ENCODE measurements at places on chromosomes 5 and 9. TPM values are rescaled to one million over a fixed set of nuclear protein-coding genes. Genes with fewer than 3 reads are reported as not detected.
A peak's percentile ranks its signal among the peaks of the same experiment; 100 is the strongest.

Gene VLDLR
- polyA plus RNA-seq = 1.8 TPM

Gene ZFP2
- 2.5 TPM for polyA plus RNA-seq

Gene C6
- polyA plus RNA-seq = 0.73 TPM

Gene TMEM252
- not detected for polyA plus RNA-seq

Gene SHC3
- polyA plus RNA-seq = 0.16 TPM

Gene IL9
- polyA plus RNA-seq = 2.7 TPM

GRCh38 chr5:113281194-113281593 is 153.6 kb downstream of the TSSK1B start:
- H3K27me3 ChIP-seq = no peaks in the 10 kb centered on the region
- H3K4me1 ChIP-seq = no peaks in the 10 kb centered on the region
- H3K27ac ChIP-seq = no peak overlapping the region
- H3K4me3 ChIP-seq = no peak overlapping the region
- no peak for DNase-seq

DNA sequence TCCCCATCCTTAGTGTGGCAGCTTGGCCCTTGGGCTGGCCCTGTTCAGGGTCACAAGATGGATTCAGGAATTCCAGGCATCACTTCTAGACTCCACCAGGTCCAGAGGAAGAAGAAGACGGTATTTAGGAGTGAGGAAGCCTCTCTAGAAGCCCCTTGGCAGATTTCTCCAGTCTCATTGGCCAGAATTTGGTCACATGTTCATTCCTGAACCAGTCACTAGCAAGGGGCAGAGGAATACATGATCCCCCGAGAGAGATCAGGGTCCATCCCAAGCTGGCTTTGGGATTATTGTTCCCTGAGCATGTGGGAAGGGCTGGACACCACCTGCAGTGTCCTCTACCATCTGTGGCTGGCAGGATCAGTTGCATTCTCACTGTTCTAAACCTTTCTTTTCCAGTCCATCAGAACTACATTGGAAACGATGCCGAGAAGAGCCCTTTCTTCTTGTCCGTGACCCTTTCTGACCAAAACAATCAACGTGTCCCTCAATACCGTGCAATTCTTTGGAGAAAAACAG is 48.5 kb downstream of the GARNL3 start:
- no peaks in the 10 kb centered on the region for H3K36me3 ChIP-seq
- no peak overlapping the region for H3K4me3 ChIP-seq
- no peak overlapping the region for H3K27ac ChIP-seq
- H3K27me3 ChIP-seq = peaks cover 10% of the 10 kb centered on the region
- no peak for DNase-seq

DNA sequence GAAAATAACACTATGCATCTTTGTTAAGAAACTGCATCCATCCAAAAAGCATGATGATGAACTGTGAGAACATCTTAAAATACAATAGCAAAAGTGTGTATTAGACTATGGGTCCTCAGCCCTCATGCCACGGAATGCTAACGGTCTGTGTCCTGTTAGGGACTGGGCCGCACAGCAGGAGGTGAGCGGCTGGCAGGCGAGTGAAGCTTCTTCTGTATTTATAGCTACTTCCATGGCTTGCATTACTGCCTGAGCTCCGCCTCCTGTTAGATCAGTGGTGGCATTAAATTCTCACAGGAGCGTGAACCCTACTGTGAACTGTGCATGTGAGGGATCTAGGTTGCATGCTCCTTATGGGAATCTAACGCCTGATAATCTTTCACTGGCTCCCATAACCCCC is 129.8 kb downstream of the NXNL2 start:
- no peak for DNase-seq
- no peaks in the 10 kb centered on the region for H3K27me3 ChIP-seq
- no peaks in the 10 kb centered on the region for H3K4me1 ChIP-seq
- no peak overlapping the region for H3K27ac ChIP-seq
- no peak overlapping the region for H3K4me3 ChIP-seq

DNA sequence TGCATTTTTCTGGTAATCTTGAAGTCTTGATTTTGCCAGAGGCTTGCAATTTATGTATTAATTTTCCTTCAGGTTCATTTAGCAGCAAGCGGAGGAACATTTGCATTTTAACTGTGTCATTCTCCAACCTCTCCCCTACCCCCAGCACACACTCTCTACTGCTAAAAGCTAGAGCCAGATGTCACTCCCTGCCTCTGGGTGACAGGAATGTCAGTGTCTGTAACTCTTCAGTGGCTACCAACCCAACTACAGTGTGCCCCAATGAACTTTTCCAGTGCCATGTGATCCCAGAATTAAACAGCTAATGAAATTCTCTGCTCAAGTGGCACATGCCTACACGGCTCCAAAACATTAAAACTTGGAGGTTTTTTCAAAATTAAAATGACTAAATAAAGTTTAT is 260.3 kb downstream of the GOLPH3 start:
- H3K4me3 ChIP-seq = no peak overlapping the region
- no peak for DNase-seq
- no peak overlapping the region for H3K27ac ChIP-seq
- no peaks in the 10 kb centered on the region for H3K36me3 ChIP-seq

DNA sequence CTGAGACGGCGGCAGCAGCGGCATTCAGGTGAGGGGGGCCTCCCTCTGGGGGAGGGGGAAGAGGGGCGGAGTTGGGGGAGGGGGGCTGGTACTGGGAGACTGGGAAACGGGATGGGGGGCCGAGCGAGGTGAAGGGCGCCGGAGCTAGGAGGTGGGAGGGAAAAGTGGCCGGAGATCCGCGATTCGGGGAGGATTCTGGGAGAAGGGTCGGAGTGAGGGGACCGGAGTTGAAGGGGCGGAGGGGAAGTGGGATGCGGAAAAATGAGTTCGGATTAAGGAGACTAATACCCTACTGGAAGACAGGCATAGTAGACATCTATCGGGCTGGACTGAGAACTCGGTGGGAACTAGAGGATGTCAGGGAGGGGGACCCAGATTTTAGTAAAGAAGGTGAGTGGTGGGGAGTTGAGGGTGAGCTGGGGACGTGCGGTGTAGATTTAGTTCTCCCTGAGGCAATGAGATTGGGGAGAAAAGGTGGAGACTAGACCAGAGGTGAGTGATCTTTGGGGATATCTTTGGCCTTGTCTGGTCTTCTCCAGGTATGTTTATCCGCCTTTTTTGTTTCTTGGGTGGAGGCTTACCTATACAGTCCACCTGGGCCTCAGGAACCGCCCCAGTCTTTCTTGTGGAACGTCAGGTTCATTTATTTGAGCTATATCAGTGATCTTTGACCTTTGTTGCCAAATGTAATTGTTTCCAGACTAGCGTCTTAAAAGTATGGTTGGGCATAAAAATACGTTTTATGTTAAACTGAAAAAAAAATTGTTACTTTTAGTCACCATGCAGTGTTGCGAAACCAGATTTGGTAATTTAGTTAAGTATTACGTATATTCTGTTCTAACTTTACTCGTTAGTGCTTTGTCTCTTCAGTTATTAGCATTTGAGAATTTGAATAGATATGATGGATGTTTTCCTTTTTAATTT is 632 bp downstream of the UBAP1 start:
- H3K4me3 ChIP-seq = peak overlapping the region; percentile 80
- peak overlapping the region; percentile 87 for H3K27ac ChIP-seq
- no peaks in the 10 kb centered on the region for H3K27me3 ChIP-seq
- peaks cover 14% of the 10 kb centered on the region for H3K4me1 ChIP-seq
- no peak for DNase-seq

- H3K4me3 ChIP-seq = no peak overlapping the region
- no peaks in the 10 kb centered on the region for H3K4me1 ChIP-seq
- H3K36me3 ChIP-seq = no peaks in the 10 kb centered on the region
Observed at GRCh38 chr9:137967280-137967953, 89.8 kb downstream of the CACNA1B start.

Data from thymus (tissue), 14 donors.